Fibroblast of the aortic adventitia (primary cell): ENCODE measurements at places on chromosomes 3 and 15. TPM values are rescaled to one million over a fixed set of nuclear protein-coding genes. Genes with fewer than 3 reads are reported as not detected.

DNA sequence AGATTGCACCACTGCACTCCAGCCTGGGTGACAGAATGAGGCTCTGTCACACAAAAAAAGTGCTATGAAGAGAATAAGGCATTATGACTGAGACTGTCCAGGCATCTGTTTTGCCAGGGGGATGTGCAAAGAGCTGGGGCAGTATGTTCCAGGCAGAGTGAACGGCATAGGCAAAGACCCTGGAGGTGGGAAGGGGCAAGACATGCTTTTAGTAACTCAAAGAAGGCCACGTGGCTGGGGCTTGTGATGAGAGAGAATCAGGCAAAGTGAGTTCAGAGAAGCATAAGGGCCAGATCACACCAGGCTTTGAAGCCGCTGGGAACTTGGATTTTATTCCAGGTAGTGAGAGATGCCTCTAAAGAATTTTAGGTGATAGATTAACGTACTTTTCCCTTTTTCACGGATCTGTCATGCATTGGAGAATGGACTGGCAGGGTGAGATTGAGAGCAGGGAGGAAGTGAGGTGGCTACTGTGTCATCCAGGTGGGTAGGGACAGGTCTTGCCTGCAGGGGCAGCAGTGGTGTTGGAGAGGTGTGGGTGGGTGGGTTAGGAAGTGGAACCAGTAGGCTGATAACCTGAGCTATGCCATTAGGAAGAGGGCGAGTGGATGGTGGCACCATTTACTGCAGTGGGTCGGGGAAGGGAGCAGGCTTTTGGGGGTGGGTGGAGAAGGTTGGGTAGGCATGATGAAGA is 31.7 kb downstream of the ATP2B2 start:
- DNase-seq = no peak

DNA sequence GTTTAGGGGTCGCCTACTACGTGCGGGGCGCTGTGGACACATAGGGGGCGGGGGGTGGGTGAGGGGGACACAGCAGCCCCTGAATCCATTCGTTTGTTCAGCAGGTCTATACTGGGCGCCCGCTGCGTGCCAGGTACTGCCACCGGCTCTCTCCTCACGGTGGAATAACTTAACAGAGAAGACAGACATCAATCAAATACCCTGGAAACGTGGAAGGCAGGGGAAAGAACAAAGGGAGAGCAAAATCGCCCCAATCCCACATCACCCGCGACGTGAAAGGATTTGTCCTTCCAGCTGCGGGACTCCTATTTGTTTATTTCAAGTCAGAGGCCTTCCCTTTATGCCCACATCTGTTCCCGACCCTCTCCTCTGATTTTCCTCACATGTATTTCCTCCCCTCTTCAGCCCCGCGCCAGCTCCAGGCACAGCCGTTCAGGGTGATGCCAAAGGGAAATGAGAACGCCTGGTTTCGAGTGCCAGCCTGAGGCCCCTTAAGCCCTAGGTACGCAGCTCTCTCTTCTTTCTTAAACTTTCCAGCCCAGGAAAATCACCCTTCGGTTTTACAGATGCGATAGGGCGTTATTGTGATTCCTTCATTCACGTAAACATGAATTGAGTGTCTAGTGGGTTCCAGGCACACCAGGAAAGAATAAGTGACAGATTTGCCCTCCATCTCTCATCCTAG is 726 bp upstream of the PROK2 start:
- no peak for DNase-seq

GRCh38 chr3:186598108-186598784 is 14.6 kb upstream of the AHSG start:
- DNase-seq = peak; percentile 65

DNA sequence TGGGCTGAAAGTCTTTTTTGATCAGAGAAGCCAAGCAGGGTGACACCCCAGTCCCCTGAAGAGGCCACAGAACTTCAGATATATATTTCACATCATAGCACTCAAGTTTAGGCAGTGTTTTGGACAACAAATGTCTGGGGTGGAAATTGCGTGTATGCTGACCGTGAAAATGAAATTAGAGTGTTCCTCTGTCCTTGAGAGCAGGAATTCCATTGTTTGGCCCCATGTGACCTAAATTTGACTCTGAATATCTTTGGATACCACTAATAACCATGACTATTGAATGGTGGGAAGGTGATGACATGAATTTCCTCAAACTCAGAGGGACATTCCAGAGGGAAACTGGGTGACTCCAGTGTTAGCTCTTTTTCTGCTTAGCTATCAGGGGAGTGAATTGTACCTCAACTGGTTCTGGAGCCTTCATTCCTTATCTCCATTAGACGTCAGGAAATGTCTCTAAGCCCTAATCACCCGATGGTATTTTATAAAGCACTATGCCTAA is 263.5 kb upstream of the RASGRP1 start:
- DNase-seq = peak; percentile 46

- DNase-seq = no peak
Measured at GRCh38 chr3:61967019-61967418, 405.6 kb downstream of the PTPRG start.

DNA sequence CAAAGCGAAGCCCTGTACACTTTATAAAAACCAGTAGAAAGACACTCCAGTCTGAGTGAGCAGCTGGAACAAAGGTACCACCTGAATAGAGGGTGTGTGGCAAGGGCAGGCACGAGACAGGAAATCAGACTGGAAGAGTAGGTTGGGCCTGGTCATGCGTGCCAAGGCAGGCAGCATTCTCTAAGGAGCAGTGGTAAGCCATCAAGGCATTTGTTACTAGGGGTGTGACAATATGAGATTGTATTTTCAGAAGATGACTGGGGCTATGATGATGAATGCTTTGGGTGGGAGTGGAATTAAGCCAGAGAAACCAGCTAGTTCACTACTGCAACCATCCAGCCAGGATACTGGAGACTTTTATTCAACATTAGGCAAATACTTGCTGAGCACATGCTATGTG is 5.0 kb downstream of the JMJD7 start:
- DNase-seq = peak; percentile 12

DNA sequence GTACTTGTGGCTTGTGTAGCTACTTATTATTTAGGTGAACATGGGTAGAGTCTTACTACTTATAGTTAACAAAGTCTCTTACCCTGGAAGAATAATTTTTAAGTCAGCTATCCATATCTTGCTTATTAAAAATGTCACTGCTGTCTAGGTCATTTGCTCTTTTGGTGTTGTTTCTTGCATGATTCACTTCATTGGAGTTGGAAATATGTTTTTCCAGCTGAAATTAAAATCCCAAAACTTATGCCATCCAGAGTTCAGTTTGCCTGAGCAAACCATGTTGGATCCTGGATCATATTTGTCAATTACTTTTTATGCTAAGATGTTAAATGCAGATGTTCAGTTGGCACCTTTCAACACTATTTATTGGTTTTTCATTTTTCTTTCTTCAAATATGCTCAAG is 421.0 kb upstream of the RBMS3 start:
- DNase-seq = no peak

The RETNLB gene
- not detected in 2 replicates for total RNA-seq
